Right renal cortex interstitium (tissue), 3 donors: ENCODE measurements at places on chromosomes 5 and 9. TPM values are rescaled to one million over a fixed set of nuclear protein-coding genes. Genes with fewer than 3 reads are reported as not detected.
A peak's percentile ranks its signal among the peaks of the same experiment; 100 is the strongest.

PCDHGB4 gene
- 6.0 TPM for polyA plus RNA-seq

UBE2D2 gene
- polyA plus RNA-seq, result 188 TPM

TXNDC8 gene
- polyA plus RNA-seq, result not detected

CAVIN4 gene
- 2.3 TPM for polyA plus RNA-seq

C5orf47 gene
- not detected for polyA plus RNA-seq

DNA sequence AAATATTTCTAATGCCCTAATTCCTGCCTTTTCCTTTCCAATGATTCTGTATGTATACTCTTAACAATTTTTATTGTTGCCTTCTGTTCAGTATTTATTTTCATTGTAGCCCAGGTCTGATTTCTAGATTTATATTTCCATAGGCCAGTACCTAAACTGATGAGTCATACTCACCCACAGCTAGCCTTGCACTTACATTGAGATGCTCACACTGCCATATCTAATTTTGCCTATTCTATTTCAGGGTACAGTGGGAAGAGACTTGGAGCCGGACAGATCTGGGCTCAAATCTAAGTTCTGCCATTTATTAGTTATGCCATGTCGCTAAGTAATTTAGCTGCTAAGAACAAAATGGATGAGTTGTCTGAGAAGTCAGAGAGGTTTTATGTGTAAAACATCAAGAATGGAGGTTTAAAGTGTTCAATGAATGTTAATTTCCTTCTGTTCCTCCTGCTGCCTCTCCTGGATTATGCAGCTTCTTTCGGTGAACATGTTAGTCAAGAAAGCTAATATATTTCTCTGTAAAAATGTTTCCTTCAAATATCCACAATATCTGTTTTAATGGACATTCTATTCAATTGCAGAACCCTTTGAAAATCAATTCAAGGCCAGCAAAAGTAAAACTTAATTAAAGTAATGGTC lies 62.3 kb upstream of the CDK5RAP2 start:
- no peak for DNase-seq

DNA sequence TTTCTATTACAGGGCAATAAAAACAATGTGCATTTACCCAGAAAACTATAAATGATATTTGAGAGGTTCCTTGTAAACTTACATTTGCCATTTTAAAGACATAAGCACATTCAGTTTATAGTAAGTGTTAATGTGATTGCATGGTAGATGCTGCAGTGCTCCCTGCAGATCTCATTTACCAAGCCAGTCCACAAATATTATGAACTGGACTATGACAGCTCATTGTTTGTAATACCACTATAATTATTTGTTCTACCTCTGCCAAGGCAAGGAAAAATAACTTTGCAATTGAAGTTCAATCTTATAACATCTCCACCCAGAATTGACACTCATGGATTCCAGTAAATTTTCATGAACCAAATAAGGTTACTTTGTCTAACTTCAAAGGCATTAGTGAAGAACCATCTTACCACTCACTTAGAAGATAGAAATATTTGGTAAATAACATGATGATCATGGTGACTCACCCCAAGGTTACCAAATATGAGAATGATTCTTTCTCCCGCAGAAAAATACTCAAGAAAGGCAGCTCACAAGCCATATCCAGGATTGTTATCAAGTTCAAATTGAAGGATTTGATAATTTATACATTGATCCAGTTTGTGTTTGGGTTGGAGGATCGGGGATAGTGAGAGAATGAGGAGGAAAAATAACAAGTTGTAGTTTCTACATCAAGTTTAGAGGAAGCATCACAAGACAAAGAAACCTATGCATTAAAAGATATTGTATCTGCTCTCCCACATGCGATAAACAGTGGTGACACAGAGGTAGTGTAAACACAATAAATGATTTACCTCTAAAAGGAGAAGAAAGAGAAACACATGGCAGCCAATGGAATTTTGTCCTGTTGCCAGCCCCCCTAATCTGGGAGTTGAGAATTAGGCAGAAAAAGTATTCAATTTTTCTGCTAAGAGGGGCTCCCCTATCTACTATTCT lies 29.5 kb downstream of the CDH9 start:
- DNase-seq, result no peak

- no peak for DNase-seq
Observed at GRCh38 chr5:121913418-121913817, 48.4 kb upstream of the SRFBP1 start.

GRCh38 chr5:140133514-140134167 lies 7.9 kb downstream of the IGIP start:
- no peak for DNase-seq

- DNase-seq, result no peak
Observed at GRCh38 chr5:140248414-140248813, 54.5 kb downstream of the PFDN1 start.

DNA sequence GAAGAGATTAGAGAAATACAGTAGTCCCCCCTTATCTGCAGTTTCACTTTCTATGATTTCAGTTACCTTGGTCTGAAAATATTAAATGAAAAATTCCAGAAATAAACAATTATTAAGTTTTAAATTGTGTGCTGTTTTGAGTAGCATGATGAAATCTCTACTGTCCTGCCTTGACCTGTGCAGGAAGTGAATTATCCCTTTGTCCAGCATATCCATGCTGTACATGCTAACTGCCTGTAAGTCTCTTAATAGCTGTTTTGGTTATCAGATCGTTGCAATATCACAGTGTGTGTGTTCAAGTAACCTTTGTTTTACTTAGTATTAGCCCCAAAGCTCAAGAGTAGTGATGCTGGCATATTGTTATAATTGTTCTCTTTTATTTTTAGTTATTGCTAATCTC lies 11.2 kb upstream of the JAK2 start:
- no peak for DNase-seq

DNA sequence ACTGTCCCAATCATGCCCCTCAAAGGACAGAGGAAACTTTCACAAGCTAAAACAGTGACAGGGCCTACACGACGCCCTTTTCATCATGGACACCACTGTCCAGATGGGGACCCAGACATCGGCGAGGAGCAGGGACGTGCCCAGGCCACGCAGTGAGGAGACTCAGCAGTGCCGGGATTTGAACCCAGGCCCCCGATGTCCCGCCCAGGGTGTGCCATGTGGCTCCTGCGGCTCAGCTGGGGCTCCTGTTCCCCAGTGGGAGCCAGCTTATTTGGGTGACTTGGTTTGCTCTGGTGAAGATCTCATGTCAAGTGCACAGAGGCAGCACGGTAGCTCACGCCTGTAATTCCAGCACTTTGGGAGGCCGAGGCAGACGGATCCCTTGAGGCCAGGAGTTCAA lies 82.2 kb downstream of the STK10 start:
- DNase-seq, result no peak

DNA sequence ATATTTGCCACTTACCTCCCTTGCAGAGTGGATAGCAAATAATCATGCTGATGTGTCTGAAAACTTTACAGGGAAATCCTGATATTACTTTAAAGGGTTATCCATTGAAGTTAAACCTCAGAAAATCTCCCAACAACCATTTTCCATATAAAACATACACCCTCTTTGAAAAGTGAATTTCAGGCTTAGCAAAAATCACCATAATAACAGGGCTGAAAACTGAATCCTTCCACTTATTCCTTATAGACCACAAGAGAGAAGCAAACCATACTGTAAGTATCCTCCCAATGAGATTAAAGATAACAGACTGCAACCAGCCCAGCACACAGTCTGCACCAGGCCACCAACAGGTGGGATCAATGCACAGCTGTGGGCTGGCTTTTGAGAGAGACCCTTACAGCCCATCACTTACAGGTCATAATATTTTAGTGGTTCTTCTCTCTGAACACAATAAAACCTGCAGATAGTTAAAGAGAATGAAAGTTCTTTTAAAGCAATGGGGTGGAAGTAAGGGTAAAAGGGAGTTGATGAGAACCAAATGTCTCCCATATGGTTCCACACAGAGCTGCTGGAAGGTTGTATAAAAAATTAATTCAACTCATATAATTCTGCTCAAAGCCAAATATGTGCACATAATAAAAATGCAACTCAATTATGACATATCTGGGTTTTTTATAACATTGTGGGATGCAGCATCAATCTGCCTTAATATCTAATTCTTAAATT lies 376.2 kb upstream of the GRAMD2B start:
- DNase-seq, result no peak

DNA sequence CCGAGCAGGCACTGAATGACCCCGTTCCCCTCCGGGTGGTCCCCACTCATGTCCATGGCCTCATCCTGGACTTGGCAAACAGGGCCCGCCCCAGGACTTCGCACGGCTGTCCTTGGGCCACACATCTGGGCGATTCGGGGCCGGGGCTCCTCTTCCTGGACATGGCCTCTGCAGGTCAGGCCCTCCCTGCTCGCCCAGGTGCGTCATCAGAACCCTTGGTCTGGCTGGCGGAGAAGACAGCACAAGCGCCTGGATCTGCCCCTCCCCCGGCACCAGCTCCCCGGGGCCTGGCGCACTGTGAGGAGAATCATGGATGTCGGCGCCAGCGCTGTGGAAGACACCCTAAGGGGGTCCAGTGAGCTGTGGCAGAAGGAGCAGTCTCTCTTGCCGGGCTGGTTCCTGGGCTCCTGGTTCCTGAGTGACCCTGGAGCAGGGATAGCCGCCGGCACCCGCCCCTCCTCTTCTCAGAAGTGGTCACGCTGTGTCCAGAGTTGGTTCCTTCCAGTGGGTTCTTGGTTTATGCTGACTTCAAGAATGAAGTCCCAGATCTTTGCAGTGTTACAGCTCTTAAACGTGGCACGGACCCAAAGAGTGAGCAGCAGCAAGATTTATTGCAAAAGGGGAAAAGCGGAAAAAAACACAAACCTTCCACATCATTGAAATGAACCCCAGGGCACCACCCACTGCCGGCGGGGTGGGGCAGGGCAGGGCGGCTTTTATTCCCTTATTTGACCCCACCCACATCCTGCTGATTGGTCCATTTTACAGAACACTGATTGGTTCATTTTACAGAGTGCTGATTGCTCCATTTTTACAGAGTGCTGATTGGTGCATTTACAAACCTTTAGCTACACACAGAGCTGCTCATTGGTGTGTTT lies 25.9 kb upstream of the SLC12A7 start:
- no peak for DNase-seq

GRCh38 chr5:150286820-150287219 lies 2.8 kb downstream of the CAMK2A start:
- no peak for DNase-seq

DNA sequence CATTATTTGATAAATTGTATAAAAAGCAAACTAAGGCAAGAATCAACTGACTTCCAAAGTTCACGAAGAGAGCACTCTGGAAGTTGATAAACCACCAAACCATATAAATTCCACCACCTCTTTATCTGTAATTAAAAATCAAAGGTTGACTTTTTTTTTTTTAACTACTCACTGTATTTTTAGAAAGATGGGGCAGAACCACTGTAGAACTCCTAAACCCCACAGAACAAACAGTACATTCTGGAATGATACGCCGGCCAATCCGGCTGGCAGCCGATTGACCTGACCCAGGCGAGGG lies 435 bp upstream of the CCNG1 start:
- DNase-seq, result no peak

GRCh38 chr9:134551644-134552348 lies 89.8 kb upstream of the COL5A1 start:
- DNase-seq, result no peak

- DNase-seq, result no peak
Observed at GRCh38 chr9:71854811-71855210, 56.2 kb downstream of the ABHD17B start.

DNA sequence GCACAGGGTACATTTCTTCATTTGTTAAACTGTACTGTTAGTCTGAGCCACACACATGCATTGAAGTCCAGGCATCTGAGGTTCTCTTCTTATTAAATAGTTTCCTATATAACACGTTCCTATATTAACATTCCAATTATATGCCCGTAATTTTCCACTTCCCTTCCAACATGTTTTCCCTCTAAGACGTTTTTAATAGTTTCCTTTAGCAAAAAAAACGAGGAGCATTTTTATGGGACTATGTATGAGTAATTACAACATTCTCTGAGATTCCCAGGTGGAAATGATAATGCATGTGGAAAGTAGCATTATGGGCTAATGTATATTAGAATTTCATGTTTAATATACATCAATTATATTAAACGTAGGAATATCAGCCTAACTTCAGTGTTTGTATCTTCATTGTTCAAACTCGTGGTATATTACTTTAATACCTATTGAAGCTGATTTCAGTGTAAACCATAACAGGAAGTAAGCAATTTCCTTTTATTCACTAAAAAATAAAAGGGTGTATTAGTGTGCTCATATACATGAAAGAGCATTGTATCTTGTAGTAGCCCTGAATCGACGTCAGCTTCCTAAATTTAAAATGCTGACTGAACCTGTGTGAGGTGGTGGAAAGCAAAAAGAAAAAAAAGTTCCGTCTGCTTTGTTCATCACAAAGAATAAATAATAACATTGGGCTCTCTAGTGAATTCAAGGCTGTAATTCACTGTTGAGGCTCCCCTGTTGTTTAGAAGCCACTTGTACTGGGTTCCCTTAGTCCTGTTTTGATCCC lies 11.3 kb downstream of the SMARCA2 start:
- DNase-seq, result no peak

DNA sequence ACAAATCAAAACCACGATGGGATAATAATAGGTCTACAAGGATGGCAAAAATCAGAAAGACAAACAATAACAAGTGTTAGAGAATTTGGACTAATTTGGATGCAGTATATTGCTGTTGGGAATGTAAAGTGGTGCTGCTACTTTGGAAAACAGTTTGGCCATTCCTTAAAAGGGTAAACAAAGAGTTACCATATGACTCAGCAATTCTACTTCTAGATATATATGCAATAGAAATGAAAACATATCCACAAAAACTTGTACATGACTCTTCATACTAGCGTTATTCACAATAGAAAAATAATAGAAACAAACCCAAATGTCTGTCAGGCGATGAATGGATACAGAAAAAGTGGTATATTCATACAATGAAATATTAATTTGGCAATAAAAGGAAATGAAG lies 58.3 kb downstream of the JAK2 start:
- DNase-seq, result no peak

GRCh38 chr5:72844218-72844603 lies 27.8 kb downstream of the TNPO1 start:
- no peak for DNase-seq

DNA sequence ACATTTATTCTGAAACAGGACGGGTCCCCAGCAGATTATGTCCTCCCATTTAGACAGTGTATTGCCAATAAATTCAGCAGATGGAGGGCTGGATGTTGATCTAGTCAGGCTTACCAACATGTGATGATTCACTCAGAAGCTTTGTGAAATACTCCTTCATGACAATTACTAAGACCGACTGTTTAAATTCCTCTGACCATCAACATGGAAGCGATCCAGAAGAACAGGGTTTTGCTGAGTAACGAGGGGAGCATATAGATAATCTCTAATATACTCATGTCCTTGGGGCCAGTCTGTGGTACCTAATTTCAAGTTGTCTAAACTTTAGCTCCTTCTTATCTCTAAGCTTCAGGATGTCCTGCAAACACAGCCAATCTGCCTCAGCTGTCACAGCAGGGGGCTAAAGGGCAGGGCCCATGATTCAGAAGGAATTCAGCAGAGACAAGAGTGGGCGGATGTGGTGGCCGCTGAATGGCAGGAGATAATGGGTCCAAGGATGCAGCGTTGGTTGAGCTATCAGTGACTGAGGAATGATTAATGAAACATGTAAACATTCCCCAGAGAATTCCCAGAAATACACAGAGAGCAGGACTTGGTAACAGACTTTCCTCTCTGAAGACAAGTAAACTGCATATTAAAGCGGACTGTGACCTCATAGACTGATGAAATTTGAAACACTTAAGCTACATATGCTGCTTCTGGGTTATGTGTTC lies 109.4 kb downstream of the ANKRD55 start:
- DNase-seq, result no peak

GRCh38 chr5:167049043-167049663 lies 1242.3 kb upstream of the WWC1 start:
- DNase-seq, result peak; percentile 41

- DNase-seq, result no peak
Observed at GRCh38 chr5:80622756-80623155, 31.7 kb upstream of the MSH3 start.

- DNase-seq, result no peak
Observed at GRCh38 chr5:36267905-36268304, 26.2 kb upstream of the NADK2 start.
